ENCODE measurements at places on chromosomes 16 and 17.

DNA sequence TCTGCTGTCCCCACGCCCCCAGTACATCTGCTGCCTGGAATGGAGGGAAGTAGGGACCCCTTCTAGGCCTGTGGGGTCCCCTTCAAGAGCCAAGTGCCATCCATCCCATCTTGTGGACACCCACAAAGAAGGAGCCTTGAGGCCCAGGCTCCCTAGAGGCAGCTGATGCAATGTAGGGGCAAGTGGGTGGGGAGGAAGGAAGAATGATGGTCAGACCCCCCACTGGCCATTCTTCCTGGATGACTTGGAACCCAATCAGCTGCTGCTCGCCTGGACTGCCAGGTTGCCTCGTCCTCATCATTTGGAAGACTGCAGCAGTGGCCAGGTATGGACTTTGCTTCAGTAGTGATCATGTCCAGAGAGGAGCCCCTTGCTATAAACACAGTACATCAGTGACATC is 48.9 kb downstream of the SMPD3 start:
- no peak for DNase-seq

DNA sequence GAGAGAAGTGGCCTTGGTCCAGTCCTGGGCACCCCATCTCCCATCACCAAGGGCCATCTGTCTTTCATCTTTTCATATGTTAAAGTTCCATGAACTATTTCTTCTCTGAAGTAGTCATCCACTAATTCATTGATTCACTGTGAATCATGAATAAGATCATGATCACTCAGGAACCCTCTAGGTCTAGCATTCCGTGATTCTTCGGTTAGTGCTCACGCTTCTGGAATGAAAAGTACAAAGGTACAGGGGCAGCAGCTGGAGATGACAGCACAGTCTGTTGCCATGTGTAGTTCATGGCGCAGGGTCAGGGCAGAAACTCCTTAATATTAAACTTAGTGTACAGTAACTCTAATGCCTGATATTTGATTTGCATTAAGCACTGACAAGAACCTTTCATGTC is 127.1 kb downstream of the CDH13 start:
- no peak for DNase-seq

GRCh38 chr17:69030169-69030568 is 30.6 kb downstream of the ABCA9 start:
- no peak for DNase-seq

- peak; percentile 50 for DNase-seq
These were observed 15.1 kb downstream of the BAIAP2 start for GRCh38 chr17:81049973-81050551.

- peak; percentile 92 for DNase-seq
These were observed 5.2 kb downstream of the CISD3 start for GRCh38 chr17:38735161-38735997.

GRCh38 chr17:36004594-36005108 is 3.3 kb upstream of the CCL15 start:
- DNase-seq: no peak

GRCh38 chr17:36641877-36642845 is 40.8 kb downstream of the MRM1 start:
- DNase-seq: peak; percentile 83

GRCh38 chr17:57221366-57222350 is 34.7 kb upstream of the MSI2 start:
- DNase-seq: no peak

DNA sequence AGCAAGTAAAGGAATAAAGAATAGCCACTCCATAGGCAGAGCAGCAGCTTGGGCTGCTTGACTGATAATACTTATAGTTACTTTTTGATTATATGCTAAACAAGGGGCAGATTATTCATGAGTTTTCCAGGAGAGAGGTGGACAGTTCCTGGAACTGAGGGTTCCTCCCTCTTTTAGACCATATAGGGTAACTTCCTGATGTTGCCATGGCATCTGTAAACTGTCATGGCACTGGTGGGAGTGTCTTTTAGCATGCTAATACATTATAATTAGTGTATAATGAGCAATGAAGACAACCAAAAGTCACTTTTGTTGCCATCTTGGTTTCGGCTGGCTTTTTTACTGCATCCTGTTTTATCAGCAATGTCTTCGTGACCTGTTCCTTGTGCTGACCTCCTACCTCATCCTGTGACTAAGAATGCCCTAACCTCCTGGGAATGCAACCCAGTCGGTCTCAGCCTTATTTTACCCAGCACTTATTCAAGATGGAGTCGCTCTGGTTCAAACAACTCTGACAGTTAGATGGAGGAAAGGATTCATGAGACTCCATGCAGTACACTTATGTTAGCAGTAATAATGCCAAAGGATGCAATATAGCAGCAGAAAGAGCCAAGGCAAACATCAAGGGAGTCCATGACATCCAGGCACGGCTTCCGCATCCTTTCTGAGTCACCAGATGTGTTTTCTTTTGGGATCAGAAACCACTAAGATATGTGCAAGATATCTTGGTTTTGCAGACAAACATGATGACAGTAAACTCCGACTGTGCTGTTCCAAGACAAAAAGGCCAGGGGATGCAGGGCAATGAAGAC is 55.8 kb upstream of the B4GALNT2 start:
- DNase-seq: no peak

- no peak for DNase-seq
These were observed 76.9 kb downstream of the WSCD1 start for GRCh38 chr17:6147042-6147441.

DNA sequence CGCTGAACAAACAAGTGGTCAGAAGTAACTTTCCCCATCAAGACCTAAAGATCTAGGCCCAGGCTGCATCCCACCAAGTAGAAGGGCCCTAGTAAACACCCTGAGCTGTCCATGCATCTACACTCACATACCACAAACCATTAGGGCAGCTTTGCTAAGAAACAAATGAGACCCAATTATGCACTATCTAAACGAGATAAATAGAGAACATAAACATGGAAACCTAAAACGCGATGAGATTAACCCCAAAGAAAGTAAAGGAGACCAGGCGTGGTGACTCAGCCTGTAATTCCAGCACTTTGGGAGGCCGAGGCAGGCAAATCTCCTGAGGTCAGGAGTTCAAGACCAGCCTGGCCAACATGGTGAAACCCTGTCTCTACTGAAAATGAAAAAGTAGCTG is 5.8 kb downstream of the TXNDC11 start:
- DNase-seq: no peak

DNA sequence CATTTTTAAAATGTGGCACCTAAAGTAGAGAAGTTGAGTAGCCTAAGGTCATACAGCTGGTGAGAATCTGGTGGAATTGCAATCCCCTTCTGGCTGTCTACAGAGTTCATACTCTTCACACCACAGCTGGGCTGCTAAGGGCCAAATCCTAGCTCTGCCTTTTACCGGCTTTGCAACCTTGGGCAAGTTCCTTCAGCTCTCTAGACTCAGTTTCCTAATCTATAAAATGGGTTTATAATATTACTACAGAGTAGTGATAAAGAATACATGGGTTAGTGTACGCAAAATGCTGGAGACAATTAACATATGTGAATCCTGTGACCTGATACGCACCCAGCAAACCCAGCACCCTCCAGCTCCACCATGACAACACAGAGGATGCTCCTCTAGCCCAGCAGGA is 298.2 kb upstream of the MAF start:
- no peak for DNase-seq

DNA sequence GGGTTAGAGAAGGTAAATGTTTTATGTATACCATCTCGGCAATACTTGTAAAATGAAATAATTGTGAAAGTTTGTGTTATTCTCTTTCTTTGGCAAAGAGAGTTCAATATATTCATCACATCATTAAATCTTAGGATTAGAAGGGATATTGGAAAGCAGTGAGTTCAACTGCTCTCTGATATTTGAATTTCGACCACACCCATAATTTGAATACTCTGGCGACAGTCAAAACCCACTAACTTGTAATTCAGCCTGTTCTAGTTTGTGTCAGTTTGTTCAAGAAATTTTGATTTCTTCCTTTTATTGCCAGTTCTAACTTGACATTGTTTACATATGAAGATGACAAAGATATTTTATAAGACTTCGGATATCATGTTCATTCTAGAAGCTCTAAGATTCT is 1380.5 kb upstream of the CDH8 start:
- DNase-seq: no peak

DNA sequence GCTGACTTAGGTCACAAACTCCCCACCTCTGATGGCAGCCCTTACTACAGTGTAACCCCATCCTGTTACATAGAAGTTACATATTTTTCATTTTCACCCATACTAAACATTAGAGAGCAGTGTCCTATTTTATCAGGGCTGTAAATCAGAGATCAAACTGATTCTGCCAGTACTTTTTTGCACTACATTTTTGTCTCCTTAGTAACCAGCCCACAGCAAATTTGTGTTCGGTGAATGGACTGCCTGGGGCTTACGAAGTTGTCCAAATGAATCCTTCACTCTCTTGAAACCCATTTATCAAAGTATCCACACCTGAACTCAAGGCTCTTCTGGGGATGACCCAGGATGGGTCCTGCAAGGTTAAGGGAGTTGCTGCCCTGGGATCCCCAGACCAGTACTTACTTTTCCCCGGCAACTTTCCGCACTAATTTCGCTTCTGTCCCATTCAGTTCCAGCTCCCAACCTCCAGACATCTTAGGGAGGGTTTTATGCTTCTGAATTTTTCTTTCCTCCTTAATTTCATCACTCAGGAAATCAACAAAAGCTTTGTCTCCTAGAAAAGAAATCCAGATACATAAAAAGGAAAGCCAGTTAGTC is 1.1 kb downstream of the C1QBP start:
- DNase-seq: peak; percentile 23

DNA sequence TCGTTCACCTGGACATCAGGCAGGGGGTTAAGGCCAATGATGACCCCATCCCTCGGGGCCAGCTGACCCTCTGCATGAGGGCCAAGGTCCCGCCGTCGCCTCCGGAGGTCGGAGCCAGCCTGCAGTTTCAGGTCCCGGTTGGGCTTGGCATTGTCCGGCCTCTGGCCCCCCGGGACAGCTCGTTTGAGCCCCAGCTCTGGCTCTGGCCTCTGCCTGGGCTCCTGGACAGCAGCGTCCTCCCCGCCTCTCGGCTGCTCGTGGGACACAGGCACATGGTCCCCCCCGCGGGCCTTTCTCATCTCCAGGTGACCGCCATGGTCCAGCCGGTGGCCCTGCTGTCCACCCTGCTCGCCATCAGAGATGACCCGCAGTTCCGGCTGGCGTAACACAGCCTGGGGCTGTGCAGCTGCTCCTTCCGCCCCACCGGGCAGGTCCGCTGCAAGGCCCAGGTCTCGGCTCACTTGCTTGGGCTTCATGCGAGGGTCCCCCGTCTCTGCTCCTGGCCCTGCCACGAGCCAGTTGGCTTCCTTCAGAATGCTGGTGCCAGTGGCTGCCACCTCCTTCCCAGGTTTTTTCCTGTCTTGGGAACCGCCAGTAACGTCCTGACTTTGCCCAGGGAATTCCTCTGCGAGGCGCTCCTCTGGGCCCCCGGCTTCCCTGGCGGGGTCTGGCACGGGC is 6.7 kb downstream of the NDUFAF8 start:
- no peak for DNase-seq

GRCh38 chr17:17359271-17359670 is 56.1 kb downstream of the NT5M start:
- no peak for DNase-seq

DNA sequence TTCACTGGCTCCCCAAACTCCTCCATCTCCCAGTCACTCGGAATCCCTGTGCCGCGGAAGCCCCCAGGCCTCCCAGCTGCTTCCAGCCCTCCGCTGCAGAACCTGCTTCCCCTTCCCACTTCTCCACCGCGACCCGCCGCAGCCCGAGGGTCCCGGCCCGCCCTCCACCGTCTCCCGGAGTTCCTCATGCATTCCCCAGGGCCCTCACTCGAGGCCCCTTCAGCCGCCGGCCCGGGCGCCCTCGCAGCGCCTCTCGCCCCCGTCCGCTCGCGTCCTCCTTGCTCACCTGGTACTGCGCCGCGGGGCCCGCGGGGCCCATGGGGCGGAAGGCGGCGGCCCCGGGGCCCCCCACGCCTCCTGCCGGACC is 329 bp downstream of the SMARCD2 start:
- DNase-seq: no peak

- no peak for DNase-seq
These were observed 11.2 kb downstream of the P2RX1 start for GRCh38 chr17:3905017-3905520.

DNA sequence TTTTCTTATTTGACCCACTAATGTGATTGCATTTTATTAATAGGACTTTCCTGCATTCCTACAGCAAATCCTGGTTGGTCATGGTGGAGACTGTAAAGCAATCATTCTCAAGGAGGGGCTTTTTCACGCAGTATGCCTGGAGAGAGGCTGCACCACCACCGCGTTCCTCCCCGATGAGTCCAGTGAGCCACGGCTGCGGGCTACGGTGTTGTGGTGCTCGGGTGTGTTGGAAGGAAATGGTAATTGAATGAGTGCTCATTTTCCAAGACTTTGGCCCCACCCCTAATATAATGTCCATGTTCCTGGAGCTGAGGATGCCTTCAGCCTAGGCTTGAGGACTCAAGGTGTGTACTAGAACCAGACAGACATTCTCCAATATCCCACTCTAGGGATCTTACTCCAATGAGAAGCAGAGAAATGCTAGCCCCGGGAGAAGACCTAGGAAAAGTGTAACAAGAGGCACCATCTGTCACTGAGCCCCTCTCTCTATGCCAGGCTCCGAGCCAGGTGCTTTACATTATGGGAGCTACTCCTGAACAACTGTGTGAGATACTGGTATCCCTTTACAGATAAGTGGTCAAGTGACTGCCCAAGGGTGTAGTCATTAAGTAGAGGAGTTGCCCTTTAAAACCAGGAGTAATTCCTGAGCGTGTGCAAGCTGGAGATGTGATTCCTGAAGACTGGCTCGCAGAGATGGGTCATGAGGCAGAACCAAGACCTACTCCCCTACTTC is 39.4 kb downstream of the HEATR6 start:
- DNase-seq: peak; percentile 31

DNA sequence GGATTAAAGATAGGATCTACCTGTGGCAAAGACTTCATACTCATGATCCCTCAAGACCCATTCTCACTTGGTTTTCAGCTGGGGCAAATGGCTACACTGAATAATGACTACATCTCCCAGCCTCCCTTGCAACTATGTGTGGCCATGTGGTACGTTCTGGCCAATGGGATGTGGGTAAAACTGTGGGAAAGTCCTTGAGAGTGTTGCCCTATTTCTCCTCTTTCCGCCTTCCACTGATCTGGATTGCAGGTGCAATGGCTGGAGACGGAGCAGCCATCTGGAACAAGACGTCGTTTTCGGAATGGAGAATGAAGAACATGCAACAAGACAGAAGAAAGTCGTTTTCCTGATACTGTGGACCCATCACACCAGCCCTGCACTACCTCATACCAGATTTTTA is 48.5 kb downstream of the HAPSTR1 start:
- peak; percentile 42 for DNase-seq

- peak; percentile 97 for DNase-seq
These were observed 3.9 kb downstream of the TSPOAP1 start for GRCh38 chr17:58324409-58325288.

All from SK-N-SH (cell line).